Nephron progenitor cell (in vitro differentiated cells): ENCODE measurements at places on chromosomes 11 and 22.

DNA sequence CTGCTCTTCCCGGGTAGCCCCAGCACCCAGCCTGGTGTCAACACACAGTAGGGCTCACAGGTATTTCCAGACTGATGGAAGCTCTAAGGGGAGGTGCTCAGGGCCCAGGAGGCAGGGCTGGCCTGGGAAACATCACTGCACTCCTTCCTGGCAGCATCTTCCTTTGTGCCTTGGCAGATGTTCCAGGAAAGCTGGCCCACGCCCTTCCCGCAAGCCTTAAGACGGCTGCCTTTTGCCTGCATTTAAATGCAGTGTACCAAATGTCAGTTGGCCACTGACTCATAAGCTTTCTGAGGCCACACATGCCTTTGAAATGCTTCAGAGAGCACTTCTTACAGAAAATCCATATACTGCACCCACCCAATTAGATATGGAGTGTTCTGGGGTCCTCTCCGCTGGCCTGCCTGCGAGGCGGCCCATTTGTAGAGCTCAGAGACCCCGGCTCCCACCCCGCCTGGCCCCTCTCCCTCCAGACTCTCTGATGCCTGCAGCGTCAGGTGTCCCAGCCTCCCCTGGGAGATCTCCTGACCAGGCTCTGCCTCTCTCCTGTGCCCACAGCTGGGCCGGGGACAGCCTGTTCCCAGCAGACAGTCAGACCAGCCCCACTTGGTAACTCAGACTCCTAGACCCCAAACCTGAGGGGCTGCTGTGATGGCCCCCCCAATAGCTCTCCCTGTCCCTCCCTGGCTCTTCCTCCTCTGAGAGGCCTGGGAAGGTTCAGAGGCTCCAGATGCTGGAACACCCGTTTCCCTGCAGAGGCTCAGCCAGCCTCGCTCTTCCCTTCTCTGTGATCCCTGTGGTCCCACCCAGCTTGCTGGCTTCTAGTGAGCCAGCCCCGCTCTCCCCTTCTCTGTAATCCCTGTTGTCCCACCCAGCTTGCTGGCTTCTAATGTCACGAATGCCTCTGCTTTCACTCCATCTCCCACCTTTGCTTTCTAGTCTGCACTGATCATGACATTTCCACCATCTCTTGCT is 47.6 kb upstream of the THY1 start:
- DNase-seq, result no peak

DNA sequence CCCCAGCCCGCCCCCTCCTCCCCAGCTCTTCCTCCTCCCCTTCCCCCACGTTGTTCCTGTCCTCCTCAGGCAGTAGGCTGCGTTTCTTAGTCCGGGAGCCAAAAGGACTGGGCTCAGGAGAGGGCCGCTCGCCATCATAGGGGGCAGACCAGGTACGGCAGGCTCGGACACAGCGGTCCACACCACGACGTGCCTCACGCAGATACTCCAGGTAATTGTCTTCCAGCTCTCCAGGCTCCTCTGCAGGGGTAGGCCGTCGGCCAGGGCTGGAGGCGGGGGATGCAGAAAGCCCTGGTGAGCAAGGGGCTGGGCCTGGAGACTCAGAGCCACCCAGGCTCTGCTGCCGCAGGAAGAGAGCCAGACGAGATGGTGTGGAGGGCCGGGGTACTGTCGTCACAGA is 12.4 kb downstream of the C11orf42 start:
- no peak for DNase-seq

- DNase-seq, result peak; percentile 29
Measured at GRCh38 chr11:16981651-16982194, 32.5 kb downstream of the PLEKHA7 start.

DNA sequence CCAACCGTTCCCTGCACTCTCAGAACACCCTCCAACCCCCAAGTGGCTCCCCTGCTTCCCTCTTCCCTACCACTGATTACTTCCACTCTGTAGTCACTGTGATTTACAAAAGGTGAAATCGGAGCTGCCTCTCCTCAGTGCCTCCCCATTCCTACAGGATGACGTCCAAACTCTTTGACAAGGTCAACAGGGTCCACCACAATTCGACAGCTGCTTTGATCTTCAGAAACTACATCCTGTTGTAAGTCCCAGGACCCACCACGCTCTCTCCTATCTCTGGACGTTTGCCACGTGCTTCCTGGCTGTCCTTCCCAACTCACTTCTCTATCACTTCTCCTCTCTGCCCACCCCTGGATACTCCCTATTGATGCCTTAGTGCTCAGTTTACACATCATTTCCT is 85.0 kb upstream of the EIF3D start:
- peak; percentile 28 for DNase-seq

GRCh38 chr22:36808721-36809344 is 8.0 kb downstream of the PVALB start:
- no peak for DNase-seq

DNA sequence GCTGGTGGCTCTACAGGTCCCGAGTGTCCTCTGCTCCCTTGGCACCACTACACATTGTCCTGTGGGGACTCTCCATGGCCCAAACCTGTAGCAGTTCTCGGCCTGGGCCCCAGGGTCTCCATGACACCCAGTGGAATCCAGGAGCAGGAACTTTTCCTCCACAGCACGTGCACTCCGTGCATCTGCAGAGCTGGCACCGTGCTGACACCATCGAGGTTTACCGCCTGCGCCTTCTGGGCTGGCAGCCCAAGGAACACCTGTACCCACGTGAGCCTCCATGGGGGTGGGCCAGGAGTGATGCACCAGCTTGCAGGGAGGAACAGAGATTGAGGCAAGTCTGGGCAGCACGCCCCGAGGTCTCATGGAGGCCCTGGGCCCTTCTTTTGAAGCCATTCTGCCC is 25.2 kb downstream of the TSPAN32 start:
- no peak for DNase-seq

GRCh38 chr11:88282747-88283515 is 54.6 kb downstream of the CTSC start:
- no peak for DNase-seq

DNA sequence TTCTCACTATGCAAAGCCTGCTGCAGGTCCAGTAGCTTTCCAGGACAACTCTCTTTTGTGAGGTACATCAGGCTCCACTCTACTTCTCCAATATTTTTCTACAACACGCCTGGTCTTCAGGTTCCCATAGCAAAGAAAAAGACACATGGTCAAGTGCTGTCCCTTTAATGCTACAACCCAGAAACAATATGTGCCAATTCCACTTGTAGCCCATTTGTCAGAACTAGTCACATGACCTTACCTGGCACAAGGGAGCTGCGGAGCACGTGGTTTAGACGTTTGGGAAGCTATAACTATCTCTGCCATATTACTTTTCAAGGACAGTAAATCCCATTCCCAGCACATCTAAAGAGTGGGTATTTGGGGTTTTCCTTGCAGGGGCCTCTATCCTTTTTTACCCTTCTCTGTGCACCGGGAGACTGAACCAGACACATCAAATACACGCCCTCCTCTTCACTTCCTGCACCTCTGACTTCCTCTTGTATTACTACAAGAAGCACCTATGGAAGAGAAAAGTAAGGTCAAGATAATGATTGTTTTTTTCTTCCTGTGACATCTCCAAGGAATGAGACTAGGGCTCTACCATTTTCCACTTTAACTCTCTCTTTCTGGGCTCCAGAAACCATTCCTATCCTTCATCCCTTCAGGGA is 237.6 kb downstream of the ETS1 start:
- DNase-seq, result no peak

DNA sequence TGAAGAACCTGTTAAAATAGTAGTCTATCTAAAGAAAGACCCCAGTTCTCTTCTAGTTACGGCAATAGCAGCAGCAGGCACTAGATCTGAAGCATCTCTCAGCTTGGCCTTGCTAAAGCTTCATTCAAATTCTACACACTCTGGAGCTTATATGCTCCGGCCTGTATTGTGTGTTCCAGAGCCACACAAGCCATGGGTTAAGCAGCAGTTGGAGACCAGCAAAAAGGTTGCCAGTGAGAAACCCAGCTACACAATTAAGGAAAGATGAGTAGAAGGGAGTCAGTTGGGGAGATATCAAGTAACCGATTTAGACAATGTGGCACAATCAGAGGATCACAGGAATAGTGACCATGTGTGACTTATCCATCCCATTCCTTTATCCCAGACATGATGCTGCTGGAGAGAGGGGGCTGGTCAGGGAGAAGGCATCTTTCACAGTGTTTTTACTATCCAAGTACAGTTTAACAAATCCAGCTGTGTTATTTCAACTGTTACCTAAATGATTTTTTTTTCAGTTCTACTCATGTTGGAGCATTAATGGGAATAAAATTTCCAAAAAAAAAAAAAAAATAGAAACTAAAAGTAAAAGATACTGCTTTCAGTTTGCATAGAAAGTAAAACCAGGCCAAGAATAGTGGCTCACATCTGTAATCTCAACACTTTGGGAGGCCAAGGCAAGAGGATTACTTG is 41.0 kb downstream of the PAX6 start:
- no peak for DNase-seq

DNA sequence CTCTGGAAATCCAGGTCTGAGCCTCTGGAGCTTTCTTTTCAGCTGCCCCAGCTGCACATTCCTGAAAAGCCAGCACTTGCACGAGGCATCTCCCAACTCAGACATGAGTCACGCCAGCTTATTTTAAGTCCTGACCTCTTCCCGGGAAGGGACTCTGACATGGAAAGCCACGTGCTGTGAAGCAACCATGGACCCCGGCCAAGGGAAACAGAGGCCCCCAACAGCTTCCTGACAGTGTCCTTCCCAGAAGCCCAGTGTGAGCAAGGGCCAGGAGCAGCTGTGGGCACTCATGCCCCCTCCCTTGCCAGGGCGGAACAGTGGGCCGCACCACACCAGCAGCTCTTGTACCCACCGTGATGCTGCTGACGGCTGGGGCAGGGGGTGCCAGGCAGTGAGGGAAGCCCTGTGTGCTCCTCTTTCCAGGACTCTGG is 118.8 kb upstream of the CADM1 start:
- DNase-seq, result no peak

DNA sequence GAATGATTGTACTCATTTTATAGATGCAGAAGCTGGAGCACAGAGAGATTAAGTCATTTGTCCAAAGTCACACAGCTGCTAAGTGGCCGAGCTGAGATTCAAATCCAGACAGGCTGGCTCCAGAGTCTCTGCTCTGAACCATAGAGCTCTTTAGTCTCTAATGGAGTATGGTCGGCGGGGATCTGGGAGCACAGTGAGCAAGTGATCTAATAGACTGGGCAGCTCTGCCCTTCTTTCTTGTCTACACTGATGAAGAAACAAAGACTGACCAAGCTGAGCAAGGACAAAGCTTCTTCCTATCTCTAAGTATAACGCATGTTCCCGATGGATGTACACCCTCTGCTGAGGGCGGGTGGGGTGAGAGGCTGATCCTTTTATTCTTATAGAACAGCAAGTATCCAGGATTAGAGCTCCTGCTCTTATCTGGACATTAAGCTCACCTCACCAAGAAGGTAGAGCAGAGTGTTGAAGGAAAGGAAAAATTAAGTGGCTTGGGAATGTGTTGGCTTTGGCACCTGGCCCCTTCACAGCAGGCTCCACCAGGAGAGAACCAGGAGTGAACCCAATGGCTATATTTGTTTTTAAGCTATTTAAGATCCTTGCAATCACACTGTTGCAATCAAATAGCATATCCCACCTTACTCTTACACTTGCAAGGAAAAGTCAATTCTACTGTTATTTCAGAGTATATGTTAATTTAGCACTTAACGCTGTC is 68.7 kb downstream of the ETS1 start:
- DNase-seq, result no peak

DNA sequence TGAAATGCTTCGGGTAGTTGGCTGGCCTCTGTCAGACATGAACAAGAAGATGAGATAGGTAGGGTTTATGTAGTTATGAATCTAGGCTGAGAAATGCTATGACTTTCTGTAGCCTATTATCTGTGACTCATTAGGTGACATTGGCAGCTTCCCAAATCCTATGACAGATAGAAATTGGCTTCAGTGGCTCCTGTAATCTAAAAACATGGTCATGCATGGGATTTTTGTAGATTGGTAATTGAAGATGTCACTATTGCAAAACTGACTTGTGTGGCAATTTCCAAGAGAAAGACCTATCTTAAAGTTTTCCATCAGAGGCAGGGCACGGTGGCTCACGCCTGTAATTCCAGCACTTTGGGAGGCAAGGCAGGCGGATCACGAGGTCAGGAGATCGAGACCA is 29.4 kb upstream of the GRIK4 start:
- DNase-seq, result no peak

- no peak for DNase-seq
Measured at GRCh38 chr11:46118702-46119351, 2.4 kb downstream of the PHF21A start.

DNA sequence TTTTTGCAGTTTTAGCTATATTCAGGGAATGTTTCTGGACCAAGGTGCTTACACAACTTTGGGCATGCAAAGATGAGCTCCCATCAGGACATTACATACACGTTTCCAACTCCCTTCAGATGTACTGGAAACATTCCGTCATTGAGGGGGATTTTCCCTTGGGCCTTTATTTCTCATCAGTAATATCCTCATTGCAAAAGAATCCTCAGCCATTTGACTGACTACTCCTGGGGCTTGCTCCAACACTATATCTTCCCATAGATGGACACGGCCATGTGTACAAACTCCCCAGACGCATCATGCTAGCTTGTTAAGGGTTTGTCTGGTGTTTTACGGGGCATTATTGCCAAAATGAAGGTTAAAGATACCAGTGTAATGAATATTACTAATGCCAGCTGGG is 59.3 kb upstream of the NUP160 start:
- DNase-seq, result no peak

DNA sequence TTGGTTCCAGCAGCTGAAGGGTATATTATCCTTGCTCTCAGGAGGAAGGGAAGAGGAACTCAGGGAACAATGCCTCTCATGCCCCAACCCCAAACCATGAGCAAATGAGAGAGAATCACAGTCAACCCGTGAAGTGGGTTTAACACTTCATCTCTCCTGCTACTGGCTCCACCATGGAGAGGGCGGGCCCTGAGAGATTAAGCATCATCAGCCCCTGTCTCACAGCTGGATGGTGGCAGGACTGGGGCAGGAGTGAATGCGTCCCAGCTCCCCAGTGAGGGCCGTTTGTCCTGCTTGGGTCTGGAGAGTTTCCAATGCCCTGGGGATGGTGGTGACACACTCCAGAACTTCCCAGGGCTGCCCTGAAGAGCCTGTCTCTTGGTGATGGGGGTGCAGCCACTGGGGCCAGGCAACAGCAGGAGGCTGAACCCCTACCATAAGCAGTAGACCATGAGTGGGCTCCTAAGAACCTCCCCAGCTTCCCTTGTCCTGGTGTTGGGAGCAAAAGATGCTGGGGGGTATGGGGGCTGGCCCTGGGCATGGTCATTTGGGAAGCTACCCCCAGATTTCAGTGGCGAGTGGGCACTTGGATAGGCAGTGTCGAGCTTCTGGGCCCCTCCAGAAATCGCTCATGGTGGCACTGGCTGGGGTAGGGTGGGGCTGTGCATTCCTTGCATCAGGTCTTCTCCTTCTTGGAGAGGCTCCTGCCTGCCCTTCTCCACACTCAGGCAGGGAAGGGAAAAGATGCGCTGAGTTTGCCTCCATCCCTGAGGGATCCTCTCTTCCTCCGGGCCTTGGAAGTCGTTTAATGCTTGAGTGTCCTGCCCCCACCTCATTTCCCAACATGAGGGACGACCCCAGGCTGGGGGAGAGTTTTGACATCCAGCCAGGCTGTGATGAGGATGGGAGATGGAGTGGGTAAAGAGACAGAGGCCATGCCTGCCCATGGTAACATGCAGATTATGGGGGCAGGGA is 157.5 kb downstream of the ST3GAL4 start:
- no peak for DNase-seq
